AG10803 (cell line): ENCODE measurements at places on chromosomes 5 and 9.

DNA sequence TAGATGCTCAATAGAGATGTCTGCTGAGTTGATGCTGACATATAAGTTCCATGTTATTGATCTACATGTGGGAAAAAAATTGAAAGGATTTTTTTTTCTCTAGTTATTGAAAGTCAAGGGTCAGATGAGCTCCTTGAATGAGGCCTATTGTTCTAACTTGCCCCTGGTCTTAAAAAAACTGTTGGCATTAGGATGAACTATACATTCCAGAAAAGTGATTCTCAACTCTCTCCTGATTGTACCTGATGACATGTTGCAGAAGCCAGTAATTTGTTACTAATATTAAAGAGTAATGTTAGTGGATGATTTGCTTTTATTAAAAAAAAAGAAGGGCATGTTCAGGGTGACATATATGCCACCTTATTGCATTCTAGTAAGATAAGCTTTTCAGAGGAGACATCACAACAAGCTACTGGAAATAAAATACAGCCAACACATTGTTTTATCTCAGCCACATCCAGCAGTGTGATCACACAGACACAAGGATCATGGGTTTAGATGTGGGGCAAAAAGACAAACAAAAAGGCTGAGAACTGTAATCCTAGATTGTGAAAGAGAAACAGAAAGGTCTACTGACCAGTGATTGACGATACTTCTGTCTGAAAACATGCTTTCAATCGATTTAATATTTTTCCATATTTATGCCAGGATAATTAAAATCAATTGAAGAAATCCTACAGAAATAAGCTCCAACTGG, 1314.1 kb upstream of the C9orf72 start:
- DNase-seq, result no peak

DNA sequence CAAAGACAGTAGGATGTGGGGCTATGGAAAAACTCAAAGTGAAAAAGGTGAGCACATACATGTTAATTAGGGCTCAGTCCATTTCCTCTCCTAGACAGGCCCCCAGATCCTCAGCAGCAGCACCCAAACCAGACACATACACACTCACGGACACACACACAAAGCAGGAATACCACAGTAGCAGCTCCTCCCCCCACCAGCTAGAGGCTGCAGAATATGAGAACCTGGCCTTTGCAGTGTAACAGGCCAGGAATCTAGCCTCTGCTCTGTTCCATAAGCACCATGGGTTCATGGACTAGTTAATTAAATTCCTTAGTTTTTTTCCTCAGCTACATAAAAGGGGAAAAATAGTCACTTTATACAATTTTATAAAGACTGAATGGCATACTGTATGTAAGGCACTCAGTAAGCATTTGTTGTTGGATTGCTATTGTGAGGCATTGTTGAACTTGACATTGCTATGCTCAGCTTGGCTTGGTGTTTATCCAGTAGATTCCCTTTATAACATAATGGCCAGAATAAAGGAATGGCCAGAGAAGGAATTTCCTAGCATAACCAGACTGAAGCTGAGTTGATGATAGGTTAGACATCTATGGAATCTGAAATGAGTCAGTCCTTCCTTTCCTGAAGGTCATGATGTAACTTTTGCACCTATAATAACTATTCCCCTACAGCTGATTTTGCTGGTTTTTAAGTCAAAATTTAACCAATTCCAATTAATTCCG, 186.8 kb downstream of the SEMA5A start:
- DNase-seq, result peak; percentile 87

DNA sequence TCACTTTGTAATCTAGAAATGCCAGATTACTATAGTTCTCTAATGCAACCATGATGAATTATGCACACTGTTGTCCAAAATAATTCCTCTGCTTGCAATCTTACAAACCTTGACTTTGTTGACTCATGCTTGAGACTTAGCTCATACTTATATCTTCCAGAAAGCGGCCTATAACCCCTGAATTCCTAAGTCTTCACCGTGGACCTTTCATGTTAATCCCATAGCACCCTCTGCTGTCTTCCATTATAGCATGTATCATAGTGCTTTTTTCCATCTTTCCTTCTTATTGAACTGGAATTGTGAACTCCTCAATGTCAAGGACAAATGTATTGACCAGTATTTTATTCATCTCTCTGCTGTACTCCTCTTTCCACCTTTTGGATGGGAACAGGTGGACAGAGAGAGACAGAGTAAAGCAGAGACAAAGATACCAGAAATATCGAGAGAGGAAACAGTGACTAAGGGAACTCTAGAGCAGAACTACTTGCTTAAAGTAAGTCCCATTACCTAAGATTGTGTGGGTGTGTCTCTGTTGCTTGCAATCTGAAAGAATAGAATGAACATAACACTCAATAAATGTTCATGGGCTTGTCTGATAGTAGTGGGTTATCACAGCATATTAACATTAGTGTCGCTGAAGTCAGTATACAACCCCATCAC, 110.0 kb downstream of the LURAP1L start:
- DNase-seq, result peak; percentile 86

- no peak for DNase-seq
These were observed 7.4 kb upstream of the ADAM19 start for GRCh38 chr5:157582731-157583620.

- DNase-seq, result no peak
These were observed 1199.8 kb downstream of the DTWD2 start for GRCh38 chr5:117788596-117788995.

GRCh38 chr5:146779211-146779869, 99.2 kb downstream of the PPP2R2B start:
- no peak for DNase-seq

- DNase-seq, result no peak
These were observed 334.2 kb downstream of the PDE4D start for GRCh38 chr5:59559323-59559722.

DNA sequence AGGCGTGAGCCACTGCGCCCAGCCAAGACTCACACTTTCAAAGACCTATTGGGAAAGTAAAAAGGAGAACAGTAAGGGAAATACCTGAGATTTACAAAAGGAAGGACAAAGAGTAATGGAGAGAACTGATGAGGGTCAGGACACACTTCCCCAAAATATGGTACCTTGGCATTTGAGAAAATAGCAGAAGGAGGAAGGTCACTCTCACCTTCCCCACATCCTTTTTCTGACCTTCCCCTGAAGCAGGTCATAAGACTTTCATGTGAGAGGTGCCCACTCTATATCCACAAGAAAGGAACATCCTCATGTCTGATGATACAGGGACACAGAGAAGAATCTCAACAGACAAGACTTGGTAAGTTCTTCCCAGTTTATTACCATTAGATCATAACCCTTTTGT, 272.8 kb downstream of the FBXL17 start:
- no peak for DNase-seq

- DNase-seq, result no peak
These were observed 68.2 kb downstream of the TLE1 start for GRCh38 chr9:81621118-81621517.

- no peak for DNase-seq
These were observed 24.3 kb upstream of the ERBIN start for GRCh38 chr5:65902104-65902503.

- DNase-seq, result no peak
These were observed 254.4 kb upstream of the CDH10 start for GRCh38 chr5:24899180-24899579.

- peak; percentile 83 for DNase-seq
These were observed 57.7 kb downstream of the MAPKAP1 start for GRCh38 chr9:125649315-125649714.

DNA sequence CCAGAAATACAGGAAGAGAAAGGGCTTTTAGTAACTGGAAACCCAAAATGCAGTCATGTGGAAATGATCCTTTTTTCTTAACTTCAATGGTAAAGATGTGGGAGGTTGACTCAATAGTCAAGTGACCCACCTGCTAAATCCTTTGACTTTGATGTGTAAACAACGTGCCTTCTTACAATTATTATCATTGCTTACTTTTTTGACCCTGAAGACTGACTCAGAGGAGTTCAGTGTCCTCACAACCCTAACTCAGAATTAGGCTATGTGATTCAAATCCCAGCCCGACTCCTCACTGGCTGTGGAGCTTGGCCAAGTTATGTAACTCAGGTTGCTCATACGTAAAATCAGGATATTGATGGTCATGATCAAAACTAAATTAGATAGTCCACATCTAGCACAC, 27.9 kb downstream of the ANXA1 start:
- no peak for DNase-seq

- no peak for DNase-seq
These were observed 483.5 kb downstream of the SPOCK1 start for GRCh38 chr5:137015540-137016116.

- DNase-seq, result no peak
These were observed 30.8 kb upstream of the NIM1K start for GRCh38 chr5:43161244-43161643.

DNA sequence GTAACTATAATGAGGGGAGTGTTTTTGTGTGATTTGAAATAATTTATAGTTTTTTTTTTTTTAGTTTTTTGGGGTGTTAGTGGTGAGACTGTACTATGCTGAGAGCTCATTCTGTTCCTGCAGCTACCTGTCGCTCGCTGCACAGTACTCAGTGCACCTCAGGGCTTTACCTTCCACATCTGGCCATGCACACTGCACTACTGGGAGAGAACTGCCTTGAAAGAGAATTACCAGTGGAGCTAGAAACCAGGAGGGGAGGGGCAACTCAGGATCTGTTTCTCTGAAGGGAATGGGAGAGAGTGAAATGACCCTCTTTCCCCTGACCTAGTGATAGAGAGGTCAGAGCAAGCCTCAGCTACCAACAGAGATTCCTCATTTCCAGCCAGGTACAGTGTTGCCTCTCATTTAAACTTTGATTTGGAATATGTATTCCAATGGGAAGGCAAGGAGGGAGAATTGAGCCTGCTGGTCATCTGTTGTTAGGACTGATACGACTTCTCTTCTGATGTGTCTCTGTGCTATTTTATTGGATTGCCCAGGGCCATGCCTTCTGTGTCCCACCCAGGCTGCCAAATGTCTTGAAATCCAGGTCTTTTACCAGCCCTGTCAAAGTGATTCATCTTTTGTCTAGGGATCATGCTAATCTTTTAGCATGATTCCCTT, 8.9 kb downstream of the ATG10 start:
- DNase-seq, result no peak

GRCh38 chr5:1512541-1513291, 11.0 kb downstream of the LPCAT1 start:
- no peak for DNase-seq

DNA sequence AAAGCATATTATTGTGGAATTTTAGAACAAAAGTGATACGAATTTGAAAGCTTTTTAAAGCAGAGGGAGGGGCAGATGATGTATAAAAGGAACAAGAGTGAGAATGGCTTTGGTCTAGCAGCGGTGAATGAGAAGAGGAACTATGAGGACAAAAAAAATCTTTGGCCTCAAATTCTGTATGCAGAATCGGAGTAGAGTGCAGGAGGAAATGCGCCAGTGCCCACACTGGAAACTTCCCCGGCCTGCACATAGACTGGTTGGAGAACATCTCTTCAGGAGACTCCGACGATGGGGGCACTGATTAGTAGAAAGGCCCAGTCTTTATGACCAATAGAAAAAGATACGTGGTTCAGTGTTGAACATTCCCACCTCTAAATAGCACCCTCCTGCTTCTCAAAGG, 51.3 kb downstream of the SLC46A2 start:
- DNase-seq, result no peak

GRCh38 chr5:132475987-132476875, 14.3 kb downstream of the IRF1 start:
- DNase-seq, result no peak

DNA sequence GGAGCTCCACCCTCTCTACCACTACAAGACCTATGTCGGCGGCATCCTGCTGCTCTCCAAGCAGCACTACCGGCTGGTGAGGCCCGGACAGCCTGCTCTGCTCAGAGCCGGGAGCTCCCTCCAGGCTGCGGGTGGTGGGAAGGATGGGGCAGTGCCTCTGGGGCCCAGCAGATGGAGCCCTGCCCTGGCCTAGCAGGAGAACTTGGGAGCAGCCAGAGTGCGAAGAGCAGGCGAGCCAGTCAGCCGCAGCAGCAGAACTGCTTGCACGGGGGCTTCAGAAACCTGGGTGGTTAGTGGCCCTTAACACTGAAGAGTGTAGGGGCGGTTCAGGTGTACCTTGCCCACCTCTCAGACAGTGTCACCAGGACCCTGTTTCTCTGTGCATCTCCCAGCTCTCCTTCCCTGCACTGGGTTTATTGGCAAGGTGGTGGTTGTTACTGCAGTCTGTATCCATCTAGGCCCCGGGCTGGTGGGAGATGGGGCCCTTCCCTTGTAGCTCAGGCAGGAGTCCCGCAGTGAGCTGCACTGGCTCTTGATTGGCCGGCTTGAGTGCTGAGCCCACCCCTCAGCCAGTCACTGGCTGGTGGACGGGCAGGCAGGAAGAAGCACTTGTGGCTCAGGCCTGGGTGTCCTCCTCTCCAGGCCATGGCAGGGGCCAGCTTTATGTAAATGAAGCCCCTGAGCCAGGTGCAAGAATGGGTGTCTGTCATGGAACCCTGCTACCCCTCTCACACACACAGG, 7.7 kb downstream of the B4GALT7 start:
- DNase-seq, result peak; percentile 77

- DNase-seq, result no peak
These were observed 28.7 kb downstream of the EXOC3 start for GRCh38 chr5:471750-472058.

DNA sequence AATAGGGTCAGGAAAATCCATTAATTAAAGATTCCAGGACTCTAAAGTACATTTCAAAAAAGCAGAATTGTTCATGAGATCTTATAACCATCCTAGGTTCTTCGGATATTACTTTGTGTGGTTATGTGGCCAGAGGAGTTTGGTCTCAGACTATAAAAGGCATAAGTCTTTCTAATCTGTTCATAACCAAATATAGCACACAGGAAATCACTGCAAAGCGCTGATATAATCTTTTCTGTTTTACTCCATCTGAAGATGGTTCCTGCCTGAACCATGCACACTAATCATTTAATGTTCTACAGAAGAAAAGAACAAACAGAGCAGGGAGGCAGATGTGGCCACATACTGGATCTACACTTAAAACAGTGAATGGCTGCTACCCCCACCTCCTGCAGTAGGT, 182.8 kb downstream of the SEMA5A start:
- no peak for DNase-seq
